SK-N-MC (cell line): ENCODE measurements at places on chromosomes 13 and 19.

GRCh38 chr13:111958612-111959395, 108.1 kb upstream of the SOX1 start:
- DNase-seq, result no peak

DNA sequence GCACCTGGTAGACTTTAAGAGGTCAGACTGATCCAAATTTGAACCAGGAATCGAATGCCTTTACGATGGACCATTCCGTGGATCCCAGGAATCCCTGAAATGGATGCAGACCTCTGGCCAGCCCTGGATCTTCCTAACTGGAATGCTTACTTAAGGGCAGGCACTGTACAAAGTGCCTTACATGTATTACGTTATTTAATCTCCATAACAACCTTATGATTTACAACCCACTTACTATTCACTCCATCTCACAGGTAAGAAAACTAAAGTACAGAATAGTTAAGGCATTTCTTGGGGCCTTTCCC, 93.6 kb downstream of the HSPH1 start:
- DNase-seq, result no peak

DNA sequence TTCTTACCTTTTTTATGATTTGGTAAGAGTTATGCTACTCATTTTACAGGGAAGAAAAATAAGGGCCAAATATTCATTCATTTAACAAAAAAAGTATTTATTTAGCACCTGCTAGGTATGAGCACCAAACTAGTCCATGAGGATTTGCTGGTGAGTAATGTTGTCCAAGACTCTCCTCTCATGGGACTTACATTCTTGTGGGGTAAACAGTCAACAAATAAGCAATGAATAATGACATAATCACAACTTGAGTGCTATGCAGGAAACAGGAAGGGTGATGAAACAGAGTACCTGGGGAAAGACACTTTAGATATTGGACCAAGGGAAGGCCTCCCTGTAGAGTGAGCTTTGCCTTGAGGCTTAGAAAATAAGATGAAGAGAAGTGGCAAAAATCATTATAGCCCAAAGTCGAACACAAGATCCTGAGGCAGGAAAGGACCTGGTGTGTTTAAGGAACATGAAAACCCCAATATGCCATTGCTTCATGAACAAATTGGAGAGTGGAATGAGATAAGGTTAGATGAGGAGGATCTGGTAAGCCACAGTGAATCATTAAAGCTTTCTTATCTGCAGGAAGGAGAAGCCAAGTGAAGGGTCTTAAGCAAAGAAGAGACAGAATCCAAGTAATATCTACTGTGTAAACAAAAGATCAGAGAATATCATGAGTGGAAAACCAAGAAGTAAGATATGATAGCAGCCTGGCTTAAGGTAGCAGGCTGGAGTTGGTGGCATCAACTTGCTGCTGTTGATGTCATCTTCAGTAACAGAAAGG, 294.5 kb upstream of the NBEA start:
- DNase-seq, result no peak

- DNase-seq, result no peak
These were observed 57.9 kb downstream of the KCTD12 start for GRCh38 chr13:76828316-76828741.

- no peak for DNase-seq
These were observed 866 bp upstream of the LMO7 start for GRCh38 chr13:75635101-75635827.

DNA sequence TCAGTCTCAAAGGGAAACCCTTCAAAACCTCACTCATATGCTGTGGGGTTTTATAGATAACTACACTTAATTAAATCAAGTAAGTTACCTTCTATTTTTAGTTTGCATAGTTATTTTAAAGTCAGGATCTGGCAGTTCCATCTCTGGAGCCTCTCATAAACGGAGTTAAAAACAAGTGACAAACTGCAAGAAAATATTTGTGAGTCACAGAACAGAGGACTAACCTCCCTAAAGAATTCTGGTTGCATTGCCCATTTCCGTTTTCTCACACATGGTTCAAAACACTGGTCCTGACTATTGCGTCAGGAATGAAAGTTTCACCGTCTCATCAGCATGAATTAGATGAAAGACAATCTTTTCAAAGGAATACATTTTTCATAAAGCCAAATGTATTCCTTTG, 10.6 kb downstream of the RXFP2 start:
- no peak for DNase-seq
